ENCODE measurements at places on chromosomes 7 and 10.
A peak's percentile ranks its signal among the peaks of the same experiment; 100 is the strongest.

DNA sequence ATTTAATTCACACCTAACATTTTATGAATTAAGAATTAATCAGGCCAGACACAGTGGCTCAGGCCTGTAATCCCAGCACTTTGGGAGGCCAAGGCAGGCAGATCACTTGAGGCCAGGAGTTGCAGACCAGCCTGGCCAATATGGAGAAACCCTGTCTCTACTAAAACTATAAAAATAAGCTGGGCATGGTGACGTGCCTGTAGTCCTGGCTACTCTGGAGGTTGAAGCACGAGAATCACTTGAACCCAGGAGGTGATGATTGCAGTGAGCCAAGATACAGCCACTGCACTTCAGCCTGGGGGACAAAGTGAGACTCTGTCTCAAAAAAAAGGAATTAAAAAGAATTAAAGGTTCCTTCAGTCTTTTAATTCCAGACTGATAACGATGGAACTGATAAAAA lies 11.1 kb downstream of the LARP4B start:
- no peak for DNase-seq

DNA sequence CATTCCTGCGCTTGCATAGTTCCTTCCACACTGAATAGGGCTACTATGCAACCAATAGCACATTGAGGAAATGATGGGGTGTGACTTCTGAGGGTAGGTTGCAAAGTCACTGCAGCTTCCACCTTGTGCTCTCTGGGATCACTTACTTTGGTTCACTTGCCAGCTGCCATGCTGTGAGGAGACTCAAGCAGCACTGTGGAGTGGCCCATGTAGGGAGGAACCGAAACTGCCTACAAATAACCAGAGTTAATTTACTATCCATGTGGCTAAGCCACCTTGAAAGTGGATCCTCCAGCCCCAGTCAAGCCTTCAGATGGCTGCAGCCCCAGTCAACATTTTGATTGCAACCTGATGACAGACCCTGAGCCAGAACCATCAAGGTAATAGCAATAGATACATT lies 64.3 kb downstream of the FAM204A start:
- no peak for DNase-seq

DNA sequence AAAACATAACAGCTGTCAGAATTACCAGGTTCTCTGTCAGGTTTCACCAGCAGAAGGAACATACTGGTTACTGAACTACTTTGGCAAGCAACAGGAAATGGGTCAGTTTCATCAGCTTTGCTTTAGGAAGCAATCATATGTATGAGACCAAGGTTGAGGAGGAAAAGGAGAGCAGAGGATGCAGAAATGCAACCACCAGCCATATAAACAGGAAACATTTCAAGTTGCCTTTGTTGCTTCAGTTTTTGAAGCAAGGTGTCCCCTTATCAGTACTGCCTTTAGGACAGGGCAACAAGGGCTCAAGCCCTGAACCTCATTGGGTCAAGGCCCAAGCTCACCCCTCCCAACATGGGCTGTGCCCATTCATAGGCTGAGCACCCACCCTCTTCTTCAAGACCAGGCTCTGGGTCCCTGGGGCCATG lies 10.2 kb downstream of the HIPK2 start:
- peak; percentile 20 for DNase-seq

DNA sequence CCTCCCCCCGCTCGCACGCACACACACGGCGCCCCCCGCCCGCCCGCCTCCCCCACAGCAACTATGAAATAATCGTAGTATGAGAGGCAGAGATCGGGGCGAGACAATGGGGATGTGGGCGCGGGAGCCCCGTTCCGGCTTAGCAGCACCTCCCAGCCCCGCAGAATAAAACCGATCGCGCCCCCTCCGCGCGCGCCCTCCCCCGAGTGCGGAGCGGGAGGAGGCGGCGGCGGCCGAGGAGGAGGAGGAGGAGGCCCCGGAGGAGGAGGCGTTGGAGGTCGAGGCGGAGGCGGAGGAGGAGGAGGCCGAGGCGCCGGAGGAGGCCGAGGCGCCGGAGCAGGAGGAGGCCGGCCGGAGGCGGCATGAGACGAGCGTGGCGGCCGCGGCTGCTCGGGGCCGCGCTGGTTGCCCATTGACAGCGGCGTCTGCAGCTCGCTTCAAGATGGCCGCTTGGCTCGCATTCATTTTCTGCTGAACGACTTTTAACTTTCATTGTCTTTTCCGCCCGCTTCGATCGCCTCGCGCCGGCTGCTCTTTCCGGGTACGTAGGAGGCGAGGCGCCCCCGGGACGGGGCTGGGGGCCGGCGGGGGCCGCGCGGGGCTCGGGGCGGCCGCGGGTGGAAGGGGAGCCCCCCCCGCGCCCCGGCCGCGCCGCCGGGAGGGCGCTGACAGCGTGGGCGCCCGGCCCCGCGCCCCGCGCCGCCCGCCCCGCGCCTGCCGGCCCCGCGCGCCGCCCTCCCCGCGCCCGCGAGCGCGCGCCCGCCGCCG lies 441 bp downstream of the BMI1 start:
- peak; percentile 80 for DNase-seq

- peak; percentile 7 for DNase-seq
Measured at GRCh38 chr10:102065561-102066398, 631 bp downstream of the HPS6 start.

- no peak for DNase-seq
Measured at GRCh38 chr7:112757337-112757736, 32.9 kb downstream of the TMEM168 start.

DNA sequence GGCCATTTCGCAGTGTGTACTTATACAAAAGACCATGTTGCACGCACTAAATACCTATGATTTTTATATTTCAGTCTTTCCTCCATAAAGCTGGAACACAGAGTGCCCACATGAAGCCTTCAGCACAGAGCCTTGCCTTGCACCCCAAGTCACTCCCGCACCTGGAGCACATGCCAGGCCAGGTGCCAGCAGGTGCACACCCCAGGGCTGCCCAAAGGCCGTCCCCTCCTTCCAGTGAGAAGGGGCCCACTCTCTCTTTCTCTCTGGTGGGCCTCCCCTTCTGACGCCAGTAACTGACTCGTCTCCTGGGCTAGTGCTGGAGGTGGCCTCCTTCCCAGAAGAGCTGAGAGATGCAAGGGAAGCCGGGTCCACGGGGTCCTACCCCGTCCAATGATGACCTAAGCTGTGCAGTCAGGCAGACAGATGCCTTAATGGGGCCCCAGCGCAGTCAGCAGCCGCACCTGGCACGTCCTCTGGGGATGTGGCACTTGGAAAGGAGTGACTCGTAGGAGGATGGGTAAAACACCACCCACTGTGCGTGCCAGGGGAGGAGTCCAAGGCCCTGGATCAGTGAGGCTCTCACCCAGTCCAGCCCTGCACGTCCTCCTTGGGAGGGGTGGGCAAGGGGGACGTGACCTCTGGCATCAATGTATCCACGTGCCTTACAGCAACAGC lies 17.7 kb upstream of the SHH start:
- no peak for DNase-seq

DNA sequence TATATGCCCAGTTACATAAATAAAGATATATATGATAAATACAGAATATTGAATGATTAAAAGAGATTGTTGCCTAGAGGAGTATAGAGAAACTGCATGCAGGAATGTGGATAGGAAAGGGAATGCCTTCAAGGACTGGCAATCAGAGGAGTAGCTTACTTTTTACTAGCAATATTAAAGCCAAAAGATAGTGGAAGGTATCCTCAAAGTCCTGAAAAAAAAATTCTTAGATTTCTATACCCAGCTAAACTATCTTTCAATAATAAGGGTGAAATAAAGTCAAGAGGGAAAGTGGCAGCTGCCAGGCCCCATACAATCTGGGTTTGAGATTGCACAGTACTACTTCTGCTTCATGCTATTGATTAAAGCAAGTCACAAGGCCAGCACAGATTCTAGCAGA lies 733.2 kb downstream of the GATA3 start:
- no peak for DNase-seq

DNA sequence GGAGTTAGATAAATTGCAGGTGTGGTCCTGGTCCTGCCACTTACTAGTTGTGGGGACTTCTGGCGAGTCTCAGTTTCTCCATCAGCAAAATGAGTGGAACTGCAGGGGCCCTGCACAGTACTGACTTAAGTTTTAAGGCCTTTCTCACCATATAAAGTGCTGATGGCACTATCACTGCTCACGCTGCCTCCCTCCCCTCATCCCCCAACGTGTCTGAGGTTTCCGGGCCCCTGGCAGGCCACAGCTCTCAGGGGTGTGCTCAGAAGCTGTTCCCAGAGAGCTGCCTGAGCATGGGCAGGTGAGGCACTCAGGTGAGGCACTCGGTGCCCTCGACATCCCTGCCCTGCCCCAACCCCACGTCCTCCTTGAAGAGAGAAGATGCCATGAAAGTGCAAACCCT lies 74.2 kb downstream of the VOPP1 start:
- DNase-seq: no peak

DNA sequence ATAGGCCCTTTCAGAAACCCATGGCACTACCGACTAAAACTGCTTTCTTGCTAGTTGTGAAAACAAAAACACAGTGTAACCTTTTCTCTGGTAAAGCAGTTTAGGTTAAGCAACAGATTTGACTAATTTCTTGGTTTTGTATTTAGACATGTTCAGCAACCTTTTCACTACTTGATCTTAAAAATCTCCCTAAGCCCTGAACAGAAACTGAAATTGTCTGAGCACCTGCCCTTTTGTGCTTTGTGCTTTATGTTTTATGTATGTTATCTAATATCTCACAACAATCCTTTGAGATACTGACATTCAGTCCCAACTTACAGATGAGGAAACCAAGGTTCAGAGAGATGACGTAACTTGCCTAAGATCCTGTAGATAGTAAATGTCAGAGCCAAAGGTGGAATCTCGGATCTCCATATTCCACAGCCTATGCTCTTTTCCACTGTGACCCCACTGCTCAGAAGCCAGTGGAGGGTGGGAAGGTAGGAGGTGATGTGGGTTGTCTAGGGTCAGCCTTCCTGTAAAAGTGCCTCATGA lies 146.6 kb downstream of the LCOR start:
- no peak for DNase-seq

- no peak for DNase-seq
Measured at GRCh38 chr10:30058570-30059132, 735 bp downstream of the JCAD start.

GRCh38 chr10:102735065-102735562 lies 8.6 kb upstream of the WBP1L start:
- no peak for DNase-seq

GRCh38 chr7:85708221-85708620 lies 521.4 kb upstream of the SEMA3D start:
- no peak for DNase-seq

DNA sequence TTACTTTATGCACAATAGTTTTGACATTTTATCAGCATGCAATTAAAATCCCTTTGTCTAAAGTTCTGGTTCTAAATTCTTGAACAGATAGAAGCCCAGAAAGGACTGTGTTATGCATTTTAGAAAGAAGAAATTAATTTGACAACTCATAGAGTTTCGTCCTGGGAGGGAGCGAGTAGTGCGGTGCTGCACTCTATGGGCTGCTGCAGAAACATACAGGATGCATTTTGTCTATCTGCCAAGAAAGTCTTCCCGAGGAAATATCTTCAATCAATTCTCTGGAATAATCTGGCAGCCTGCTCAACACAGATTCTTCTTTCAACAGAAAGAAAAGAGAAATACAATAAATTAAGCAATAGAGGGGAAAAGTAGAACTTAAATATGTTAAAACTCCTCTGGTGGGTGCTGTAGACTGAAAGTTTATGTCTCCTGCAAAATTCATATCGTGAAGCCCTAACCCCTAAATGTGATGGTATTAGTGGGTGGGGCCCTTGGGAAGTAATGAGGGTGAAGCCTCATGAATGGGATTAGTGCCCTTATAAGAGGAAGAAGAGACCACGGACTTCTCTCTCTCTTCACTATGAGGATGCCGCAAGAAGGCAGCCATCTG lies 39.0 kb upstream of the IFRD1 start:
- DNase-seq: peak; percentile 53

DNA sequence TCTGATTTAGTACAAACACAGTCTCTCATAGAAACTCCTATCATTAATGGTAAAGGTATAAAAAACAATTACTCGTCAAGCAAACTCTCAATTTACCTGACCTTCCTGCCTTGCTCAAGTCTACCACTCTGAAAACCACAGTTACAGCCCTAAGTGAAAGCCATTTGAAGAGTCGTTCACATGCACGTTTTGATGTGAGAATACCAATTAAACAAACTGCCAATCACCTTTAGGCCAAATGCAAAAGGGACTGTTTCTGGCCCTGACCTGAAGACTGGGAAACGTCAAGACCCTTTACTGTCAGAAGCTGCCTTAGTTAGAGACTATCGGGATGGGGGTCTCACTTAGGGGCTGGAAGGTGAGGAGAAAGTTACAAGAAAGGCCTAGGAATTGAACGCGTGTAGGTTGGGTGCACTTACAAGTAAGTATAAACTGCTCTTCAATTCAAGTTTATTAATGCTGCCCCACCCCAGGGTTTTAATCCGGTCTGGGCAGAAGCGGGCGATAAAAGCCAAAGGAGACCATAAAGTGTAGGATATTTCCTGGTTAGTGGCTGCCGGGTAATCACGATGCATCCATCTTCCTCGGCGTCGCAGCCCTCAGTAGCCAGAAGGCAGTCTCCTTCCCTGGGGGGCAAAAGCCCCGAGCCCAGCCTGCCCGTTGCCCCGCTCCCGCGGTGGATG lies 935 bp downstream of the TM9SF3 start:
- DNase-seq: peak; percentile 6

DNA sequence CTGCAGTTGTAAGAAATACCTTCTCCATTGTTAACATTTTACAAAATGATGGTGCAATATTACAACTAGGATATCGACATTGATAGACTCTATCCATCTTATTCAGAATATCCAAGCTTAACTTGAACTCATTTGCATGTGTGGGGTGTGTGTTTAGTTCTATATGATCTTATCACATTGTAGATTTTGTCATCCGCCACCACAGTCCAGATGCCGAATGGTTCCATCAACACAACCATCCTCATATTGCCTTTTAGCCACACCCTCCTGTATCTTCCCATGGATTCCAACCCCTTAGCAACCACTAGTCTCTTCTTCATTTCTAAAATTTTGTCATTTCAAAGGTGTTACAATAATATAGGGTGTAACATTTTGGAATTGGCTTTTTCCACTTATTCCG lies 452.9 kb upstream of the AKR1E2 start:
- DNase-seq: no peak

DNA sequence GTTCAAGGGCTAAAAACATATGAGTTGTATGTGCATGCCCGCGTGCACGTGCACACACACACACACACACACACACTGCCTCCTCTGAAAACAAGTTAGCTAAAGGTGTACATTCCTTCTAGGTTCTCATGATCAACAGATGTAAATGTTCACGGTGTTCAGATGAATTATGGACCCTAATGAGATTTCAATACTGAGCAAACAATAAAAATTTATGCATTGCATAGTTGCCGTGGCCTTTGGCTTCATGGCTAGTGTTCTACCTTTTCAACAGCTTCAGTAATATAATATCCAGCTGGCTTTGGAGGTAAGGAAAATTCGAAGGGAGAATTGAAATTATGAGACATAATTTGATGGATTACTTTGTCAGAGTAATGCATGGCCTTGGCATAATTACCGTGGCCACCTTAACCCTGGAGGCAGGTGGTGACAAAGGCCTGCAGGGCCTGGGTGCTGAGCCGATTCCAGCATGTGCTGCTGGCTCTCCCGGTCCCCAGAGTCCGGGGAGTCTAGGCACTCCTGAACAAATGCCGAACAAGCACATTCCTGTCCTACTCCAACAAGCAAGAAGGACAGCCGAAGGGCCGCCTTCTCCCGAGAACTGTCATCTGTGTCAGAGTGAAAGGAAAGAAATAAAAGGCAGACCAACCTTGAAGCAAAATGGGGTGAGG lies 166.6 kb upstream of the TCF7L2 start:
- no peak for DNase-seq
